ENCODE measurements at places on chromosomes 12 and 14. TPM values are rescaled to one million over a fixed set of nuclear protein-coding genes. Genes with fewer than 3 reads are reported as not detected.

- DNase-seq = no peak
Measured at GRCh38 chr12:120820884-120821510, 83.2 kb downstream of the SPPL3 start.

- no peak for DNase-seq
Measured at GRCh38 chr14:74984236-74985027, 18.3 kb upstream of the EIF2B2 start.

GRCh38 chr14:66918527-66918926 lies 270.7 kb upstream of the GARIN2 start:
- no peak for DNase-seq

- DNase-seq = no peak
Measured at GRCh38 chr12:131642771-131643170, 68.1 kb upstream of the SFSWAP start.

DNA sequence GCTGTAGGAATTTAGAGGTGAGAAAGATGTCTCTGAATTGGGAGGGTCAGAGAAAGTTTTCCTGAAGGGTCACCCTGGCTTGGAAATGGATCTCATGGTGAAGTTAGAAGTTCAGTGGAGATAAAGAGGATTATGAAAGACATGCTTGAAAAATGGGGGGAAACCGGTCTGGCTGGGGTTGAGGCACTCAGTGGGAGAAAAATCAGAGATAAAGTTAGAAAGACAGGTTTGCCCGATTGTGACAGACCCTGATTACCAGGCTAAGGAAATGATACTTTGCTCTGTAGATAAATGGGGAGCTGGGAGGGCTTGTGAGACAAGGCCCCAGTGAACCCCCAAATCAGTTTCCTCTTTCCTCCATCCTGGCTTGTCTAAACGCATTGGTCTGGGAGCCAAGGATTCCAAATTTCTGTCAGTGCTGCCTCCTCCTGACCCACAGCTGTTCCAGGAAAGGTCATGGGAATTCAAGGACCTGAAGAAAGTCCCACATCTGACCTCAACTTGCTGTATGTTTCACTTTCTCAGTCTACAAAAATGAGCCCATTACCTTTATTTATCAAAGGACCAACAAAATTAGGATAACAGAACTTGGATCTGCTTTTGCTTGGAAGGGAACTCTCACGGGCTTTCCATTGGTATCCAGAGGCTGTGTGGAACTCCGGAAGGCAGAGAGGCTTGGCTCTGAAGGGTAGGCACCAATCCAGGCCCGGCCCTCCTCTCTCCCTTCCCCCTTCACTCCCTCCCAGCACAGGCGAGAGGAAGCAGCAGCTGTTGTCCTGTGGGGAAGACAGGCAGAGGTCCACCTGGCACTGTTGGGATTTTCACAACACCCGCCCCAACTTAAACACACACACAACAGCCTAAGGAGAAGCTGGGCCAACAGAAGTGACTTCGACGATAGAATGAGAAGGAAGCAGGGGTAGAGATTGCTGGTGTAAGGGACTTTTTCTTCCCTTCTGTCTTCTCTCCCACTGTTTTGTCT lies 3.4 kb upstream of the RNASE7 start:
- peak; percentile 50 for DNase-seq

DNA sequence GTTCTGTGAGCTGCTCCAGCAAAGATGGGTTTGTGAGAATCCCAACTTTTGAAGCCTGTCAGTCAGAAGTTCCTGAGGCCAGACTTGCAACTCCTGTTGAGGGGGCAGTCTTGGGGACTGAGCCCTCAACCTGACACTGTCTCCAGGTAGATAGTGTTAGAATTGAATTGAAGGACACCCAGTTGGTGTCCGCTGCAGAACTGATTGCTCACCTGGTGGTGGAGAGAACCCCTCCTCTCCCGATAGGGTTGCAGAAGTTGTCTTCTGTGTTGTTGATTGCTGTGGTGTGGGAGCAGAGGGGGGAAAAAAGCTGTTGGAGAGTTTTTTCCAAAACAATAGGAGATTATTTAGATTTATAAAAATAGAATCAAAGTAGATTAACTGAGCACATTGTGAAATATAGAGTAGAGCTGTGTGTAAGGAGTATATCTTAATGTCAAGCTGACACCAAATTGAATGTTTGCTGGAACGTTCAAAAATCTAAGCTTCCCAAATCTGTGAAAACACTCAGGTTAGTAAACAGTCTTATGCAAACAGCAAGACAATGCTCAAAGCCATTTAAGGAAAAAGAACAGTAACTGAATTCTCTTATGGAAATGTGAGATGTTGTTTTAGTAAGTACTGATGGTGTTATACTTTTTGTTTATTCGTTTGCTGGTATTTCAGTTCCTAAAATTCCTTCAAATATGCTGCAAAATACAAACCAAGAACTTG lies 18.6 kb downstream of the HIF1A start:
- DNase-seq = no peak

DNA sequence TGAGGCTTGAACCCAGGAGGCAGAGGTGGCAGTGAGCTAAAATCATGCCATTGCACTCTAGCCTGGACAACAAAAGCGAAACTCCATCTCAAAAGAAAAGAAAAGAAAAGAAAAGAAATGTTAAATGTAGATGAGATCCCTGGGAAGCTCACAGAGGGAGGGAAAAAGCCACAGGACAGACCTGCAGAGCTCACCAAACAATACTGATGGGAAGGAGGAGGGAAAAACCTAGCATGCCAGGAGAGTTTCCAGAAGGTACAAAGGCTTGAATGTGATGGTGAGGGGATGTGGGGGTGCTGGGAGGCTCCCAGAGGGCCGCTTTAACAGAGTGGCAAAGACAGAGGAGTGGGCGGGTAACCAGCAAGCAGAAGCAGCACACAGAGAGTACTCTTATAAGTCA lies 72.3 kb downstream of the PTPN21 start:
- no peak for DNase-seq

DNA sequence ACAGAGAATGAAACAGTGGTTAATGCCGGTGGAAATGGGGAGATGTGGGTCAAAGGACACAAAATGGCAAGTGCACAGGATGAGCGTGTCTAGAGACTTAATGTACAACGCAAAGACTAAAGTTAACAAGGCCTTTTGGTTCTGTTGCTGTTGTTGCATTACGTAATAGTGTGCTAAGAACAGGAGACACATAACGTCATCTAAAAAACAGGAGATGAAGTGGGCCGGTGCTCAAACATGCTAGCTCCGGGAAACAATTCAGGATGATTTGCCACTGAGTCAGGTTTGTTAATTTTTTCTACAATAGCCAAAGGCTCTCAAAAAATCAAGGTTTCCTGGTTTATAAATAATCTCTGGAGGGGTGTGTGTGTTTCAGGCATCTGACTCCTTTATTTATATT lies 55.5 kb downstream of the ETV6 start:
- DNase-seq = peak; percentile 96

DNA sequence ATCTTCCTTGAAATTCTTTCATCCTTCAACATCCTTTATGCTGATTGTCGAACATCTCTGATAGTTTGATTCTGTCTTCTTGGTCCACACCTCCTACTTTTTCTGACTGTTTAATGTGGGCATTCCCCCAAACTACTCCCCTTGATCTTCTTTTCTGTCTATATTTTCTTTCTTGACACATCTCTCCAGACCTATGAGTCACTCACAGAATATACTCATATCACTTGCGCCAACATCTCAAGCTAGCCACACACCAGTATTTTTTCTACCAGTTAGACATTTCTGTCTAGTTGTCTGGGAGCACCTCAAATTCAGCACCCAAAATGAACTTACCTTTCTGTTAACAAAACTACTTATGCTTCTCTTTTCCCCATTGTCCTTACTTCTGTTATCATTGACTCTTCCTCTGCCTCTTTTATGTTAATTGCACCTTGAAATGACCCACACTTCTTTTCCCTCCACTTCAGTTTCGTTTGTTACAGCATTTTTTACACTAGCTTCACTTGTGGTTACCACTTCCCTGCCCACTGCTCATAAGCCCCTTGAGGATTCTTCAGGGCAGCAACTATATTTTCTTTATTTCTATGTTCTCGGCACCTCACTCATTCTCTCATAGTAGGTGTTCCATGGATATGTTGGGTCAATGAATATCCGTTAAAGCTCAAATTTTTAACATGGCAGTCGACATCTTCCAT lies 33.5 kb downstream of the TSHR start:
- peak; percentile 33 for DNase-seq

DNA sequence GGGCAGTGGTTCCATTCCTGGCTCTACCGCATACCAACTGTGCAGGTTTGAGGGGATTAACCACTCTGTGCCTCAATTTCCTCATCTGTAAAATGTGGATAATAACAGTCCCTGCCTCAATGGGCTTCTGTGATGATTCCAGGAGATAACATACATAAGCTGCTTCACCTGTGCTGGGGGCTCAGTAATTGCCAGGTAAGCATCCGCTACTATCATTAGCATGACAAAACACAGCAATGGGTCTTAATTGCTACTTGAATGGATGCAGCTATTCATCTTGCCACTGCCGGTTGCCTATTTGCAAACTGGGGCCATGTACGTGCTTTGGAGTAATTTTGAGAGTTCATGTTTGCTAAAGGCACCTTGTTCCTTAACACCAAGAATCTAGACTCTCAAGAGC lies 132.6 kb downstream of the TMEM132D start:
- DNase-seq = no peak

GRCh38 chr14:71472356-71473340 lies 459.6 kb upstream of the RGS6 start:
- no peak for DNase-seq

- DNase-seq = peak; percentile 99
Measured at GRCh38 chr12:107027636-107028053, 40.7 kb upstream of the MTERF2 start.

GRCh38 chr14:23646648-23647549 lies 10.7 kb downstream of the DHRS2 start:
- DNase-seq = no peak

- DNase-seq = no peak
Measured at GRCh38 chr12:1595690-1596347, 1.4 kb upstream of the FBXL14 start.

GRCh38 chr12:97535582-97535981 lies 73.0 kb downstream of the RMST start:
- peak; percentile 77 for DNase-seq

DNA sequence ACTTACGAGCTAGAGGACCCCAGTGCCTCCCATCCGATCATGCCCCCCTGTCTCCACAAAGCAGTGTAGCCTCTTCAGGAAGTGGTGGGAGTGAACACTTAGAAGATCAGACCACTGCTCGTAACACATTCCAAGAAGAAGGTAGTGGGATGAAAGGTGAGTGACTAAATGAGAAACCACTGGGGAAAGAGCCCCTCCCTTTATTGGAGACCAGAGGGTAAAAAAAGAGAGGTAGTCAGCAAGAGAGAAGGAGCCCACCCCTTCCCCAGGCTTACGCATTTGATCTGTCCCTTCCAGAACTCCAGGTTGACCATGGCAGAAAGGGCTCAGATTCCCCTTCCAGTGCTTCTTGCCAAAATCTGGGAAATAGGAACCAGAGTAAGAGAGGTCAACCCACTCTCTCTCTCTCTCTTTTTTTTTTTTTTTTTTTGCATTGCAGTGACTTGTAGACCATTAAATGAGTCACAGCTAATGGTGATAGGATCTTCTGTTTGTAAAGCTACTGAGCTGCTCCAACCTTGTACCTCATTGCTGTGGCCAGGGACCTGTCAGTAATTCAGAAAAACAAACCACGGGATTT lies 165.4 kb downstream of the GCH1 start:
- DNase-seq = peak; percentile 67

DNA sequence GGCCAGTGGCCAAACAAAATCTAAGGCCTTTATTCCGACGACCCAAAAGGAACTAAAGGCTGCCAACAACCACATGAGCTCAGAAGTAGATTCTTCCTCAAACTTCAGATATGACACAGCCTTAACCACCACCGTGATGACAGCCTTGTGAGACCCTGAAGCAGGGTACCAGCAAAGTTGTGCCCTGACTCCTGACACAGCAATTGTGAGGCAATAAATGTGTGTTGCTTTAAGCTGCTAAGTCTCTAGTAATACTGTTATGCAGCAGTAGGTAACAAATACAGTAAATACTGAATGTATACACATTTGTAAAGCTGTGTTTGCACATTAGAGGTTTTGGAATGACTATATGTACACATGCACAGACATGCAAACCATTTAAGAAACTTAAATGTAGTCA lies 10.7 kb upstream of the SLC6A13 start:
- peak; percentile 69 for DNase-seq

GRCh38 chr12:6950811-6951540 lies at the start of gene PTPN6:
Gene PTPN6, plus strand, starts transcription at chr12:6951356. Its CDS starts 157 bp downstream, at chr12:6951513.
- DNase-seq = no peak

Gene CEP290
- 6.6 TPM for total RNA-seq

Gene PTGR2
- total RNA-seq = 5.8 TPM

Gene TMEM132D
- total RNA-seq = not detected

Gene LMNTD1
- total RNA-seq = not detected

Gene CCDC38
- total RNA-seq = 0.13 TPM

Gene TAMALIN
- under 0.01 TPM for total RNA-seq
